ENCODE measurements at places on chromosomes 4 and X.

DNA sequence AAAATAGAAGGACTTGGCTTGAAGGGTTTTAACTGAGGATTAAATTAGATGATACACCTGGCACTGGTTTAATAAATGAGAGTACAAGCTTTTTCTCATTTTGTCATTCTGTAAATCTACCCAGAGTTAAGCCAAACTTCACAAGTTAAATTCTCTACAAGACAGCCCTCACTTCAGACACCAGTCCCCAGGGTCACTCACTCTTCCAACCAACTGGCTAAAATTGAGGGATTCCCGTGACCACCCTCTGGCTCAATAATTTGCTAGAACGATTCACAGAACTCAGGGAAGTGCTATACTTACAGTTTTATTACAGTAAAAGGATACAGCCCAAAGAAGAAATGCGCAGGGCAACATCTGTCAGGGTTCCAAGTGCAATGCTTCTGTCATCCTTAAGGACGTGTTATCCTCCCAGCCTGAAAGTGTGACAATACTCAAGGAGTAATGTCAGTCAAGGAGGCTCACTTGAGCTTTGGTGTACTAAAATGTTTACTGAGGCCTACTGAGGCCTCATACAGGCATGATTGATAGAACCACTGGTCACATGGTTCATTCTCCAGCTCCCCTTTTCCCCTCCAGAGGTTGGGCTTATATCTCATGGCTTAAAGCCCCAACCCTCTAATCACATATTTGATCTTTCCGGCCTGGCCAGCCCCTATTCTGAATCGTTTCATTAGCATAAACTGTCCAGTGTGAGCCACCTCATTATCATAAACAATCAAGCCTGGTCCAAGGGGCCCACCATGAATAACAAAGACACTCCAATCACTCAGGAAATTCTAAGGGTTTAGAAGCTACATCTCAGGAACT is 9.6 kb upstream of the TMSB4X start:
- no peak for DNase-seq

GRCh38 chr4:123741906-123742305 is 345.3 kb downstream of the SPRY1 start:
- no peak for DNase-seq

DNA sequence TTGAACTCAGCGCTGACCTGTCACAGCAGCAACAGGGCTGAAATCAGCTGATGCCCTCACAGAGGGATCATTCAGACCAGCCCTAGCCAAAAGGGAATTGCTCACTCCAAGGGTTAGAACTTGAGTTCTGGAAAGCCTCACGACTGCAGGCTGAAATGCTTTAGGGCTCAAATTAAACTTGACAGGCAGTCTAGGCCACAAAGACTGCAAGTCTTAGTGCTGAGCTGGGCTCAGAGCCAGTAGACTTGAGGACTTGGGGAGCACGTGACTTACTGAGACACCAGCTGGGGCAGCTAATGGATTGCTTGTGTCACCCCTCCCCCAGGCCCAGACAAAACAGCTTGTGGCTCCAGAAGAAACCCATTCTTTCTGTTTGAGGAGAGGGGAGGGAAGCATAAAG is 119.0 kb upstream of the SLC6A14 start:
- no peak for DNase-seq

- DNase-seq, result no peak
Observed at GRCh38 chr4:38565271-38566199, 98.5 kb upstream of the KLF3 start.

GRCh38 chr4:42296196-42296595 is 101.1 kb upstream of the SHISA3 start:
- DNase-seq, result no peak

GRCh38 chr4:123055943-123056342 is 133.5 kb upstream of the NUDT6 start:
- no peak for DNase-seq

- DNase-seq, result no peak
Observed at GRCh38 chr4:17301869-17302268, 210.0 kb downstream of the QDPR start.

GRCh38 chr4:160772668-160773067 is 1391.1 kb downstream of the FSTL5 start:
- no peak for DNase-seq

- DNase-seq, result no peak
Observed at GRCh38 chr4:83993774-83994173, 457.9 kb downstream of the GPAT3 start.

- DNase-seq, result no peak
Observed at GRCh38 chrX:149010853-149011224, 494.3 kb downstream of the IDS start.

- DNase-seq, result no peak
Observed at GRCh38 chrX:54178100-54178940, 4.7 kb downstream of the FAM120C start.

DNA sequence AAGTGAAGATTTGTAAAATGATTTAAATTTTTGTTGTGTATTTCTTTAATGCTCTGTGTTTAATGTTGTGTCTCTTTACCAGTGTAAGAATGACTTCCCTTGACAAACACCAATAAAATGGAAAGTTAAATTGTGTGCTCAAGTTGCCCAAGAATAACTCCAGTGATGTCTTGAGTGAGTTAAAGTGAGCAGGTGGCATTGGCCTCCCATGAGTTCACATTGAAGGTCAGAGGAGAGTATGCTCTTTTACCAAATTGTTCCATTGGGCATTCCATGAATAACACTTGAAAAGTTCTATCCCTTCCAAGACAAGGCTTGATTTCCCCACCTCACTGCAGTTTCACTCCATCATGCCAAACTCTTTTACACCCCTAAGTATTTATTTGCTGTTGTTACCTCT is 4.5 kb downstream of the ANXA5 start:
- DNase-seq, result no peak

- no peak for DNase-seq
Observed at GRCh38 chrX:94830717-94831116, 1156.7 kb downstream of the FAM133A start.

- DNase-seq, result no peak
Observed at GRCh38 chrX:1465286-1466231, 12.8 kb upstream of the ASMTL start.

DNA sequence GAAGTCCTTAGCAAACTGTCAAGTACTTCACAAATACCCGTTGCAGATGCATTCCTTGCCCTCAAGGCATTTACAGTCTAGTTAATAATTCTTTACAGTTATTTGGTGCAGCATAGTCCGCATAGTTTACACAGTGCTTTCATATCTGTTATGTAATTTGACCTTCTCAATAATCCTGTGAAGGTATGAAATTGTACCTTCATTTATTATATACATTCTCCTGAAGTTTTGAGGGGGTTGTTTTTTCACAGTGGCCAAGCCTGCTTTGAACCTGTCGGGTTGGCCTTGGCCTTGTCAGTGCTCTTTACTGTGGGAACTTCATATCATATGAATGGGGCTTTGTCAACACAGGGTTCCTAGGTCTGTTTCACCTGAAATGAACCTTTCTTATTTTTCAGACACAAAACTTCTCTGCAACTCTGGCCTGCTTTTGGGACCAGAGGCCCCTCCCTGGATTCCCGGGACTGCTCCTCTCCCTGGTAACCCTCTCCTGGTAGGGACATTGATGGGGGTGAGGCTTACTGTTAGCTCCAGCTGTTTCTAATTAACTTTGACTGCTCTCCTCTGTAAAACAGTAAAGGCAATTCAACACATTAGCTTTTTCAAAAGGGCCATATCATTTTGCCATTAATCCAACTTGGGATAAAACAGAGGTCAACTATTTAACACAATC is 9.1 kb downstream of the IGFBP7 start:
- DNase-seq, result no peak

DNA sequence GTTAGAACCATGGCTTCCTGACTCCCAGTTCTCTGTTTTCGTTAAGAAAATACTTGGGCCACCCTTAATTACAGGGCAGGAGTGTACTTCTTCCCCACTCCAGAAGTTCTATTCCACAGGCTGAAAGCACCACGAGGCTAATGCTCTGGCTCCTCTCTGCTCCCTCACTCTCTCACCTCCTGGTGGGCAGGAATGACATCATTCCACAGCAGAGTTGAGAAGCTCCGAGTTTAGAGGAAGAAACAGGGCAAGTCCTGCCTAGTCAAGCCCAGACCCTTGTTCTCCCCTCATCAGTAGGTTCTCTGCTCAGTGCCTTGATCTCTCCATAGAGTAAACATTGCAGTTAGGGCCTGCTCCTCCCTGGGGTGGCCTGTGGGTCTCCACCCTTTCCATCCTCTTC is 343.8 kb upstream of the CLNK start:
- DNase-seq, result no peak

DNA sequence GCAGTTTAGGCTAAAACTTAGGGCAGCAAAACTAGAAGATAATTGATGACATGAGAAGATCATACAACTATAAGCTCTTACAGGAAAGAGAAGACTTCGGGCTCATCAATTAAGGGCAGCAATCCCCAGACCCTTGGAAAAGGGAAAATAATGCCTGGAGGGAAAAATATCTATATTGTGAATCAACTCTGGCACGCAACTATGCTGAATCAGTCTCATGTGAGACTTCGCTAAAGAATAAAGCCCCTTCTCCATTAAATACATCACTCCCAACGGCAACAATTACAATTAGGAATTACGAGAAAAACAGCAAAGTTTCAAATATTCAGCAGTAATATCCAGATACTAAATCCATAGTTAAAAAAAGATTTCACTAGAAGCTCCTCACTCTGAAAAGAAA is 2016.8 kb upstream of the IGFBP7 start:
- DNase-seq, result no peak
